ENCODE measurements at places on chromosomes 7 and 10.

- DNase-seq: no peak
These were observed 31.3 kb downstream of the RAPGEF5 start for GRCh38 chr7:22325671-22326070.

GRCh38 chr10:49269523-49269922, 29.4 kb upstream of the C10orf71 start:
- no peak for DNase-seq

- DNase-seq: no peak
These were observed 257.1 kb downstream of the GATA3 start for GRCh38 chr10:8311526-8312070.

DNA sequence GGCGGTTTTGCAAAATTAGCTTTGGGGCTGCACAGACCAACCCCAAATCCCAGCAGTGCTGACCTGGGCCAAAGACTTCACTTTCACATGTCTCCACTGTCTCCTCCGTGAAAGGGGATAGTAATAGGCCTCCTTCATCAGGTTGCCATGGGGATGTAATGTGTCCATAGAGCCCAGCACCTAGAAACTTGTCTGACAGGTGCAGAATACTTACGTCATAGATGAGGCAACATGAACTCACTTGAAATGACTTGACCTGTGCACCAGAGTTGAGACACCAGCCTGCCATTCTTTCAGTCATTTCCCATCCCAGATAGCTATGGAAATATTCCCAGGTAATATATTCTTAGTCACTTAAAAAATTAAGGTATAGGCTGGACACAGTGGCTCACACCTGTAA, 94.2 kb downstream of the INSYN2A start:
- DNase-seq: no peak

DNA sequence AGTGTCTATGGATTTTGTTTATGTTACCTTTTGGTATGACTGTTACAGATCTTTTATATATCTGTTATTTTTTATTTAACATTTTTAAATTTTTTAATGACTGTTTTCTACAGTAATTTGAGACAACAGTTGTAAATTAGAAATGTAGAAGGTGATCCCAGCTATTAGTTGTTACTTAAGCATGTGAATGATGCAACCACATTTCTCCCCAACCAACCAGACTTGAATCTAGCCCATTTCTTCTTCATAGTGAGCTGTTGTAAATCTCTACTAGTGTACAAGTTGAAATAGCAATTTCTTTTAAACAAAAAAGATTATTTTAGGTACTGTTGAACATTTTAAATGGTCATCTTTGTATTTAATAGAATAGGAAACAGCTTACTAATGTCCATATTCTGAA, 18.0 kb downstream of the TMEM106B start:
- DNase-seq: no peak

GRCh38 chr7:68348401-68348800, 1249.9 kb upstream of the AUTS2 start:
- DNase-seq: no peak

DNA sequence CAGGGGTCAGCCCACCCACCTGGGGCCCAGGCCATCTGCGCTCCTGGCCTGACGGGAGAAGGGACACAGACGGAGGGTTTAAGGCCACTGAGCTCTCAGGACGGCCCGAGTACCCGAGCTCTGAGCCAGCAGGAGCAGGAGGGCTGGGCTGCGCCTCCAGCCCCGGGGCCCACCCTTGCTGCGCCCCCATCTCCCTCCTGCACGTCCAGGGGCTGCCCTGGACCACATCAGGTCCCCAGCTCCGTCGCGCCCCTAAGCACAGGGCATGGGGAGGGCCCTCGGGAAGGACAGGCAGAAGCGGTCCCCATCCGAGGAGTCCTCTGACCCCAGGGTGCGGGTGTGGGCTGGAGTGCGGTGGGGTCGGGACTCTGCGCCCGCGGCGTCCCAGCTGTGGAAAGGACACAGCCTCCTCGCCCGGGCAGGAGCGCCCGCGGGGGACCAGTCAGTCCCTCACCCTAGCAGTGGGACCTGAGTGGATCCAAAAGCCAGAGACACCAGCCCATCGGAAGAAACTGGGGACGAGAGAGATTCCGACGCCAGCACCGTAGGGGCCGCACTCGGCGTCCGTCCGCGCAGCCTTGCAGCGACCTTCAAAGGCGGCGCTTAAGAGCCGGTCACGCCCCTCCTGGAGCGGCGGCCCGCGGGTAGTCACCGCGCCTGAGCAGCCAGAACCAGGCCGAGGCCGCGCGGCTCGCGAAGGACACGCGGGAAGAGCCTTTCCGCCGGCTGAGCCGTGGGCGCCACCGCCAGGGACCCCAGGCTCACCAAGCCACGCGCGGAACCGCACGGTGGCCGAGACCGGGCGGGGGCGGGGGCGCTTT, 15.9 kb downstream of the CAMK2B start:
- DNase-seq: peak; percentile 24

- DNase-seq: no peak
These were observed 17.7 kb upstream of the EXOC4 start for GRCh38 chr7:133234961-133235875.

DNA sequence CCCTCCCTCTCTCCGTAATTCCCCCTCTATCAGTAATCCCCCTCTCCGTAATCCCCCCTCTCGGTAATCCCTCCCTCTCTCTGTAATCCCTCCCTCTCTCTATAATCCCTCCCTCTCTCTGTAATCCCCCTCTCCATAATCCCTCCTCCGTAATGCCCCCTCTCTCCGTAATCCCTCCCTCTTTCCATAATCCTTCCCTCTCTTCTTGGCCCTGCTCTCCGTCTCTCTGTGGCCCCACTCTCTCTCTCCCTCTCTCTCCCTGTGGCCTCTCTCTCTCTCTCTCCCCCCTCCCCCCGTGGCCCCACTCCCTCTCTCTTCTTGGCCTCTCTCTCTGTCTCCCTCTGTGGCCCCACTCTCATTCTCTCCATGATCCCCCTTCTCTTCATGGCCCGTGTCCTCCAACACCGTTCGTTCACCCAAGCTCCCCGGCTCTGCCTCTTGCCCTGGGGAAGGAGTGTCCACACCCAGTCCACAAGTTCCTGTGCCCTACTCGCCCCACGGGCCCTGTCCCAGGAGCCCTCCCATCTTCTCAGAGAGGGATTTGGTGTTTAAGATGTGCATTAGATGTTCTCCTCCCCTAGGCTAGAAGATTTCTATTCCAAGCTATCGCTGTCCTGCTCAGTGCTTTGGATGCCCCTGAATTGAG, 19.8 kb downstream of the SHH start:
- no peak for DNase-seq

- no peak for DNase-seq
These were observed 103.2 kb upstream of the TNS3 start for GRCh38 chr7:47685151-47685550.

GRCh38 chr10:103717341-103718246, 137.8 kb downstream of the SH3PXD2A start:
- no peak for DNase-seq

Data from stimulated activated CD4-positive, alpha-beta T cell treated with anti-CD3 and anti-CD28 coated beads, Interleukin-1b, Interleukin-23, amount 100 ng/mL, for 24 hours (primary cell).